GM23248 (cell line): ENCODE measurements at places on chromosomes 11 and 22. TPM values are rescaled to one million over a fixed set of nuclear protein-coding genes. Genes with fewer than 3 reads are reported as not detected.

The CDHR5 gene
- total RNA-seq: not detected in 2 replicates

The PYGM gene
- total RNA-seq: not detected in 2 replicates

The NOX4 gene
- total RNA-seq: 0.54 and 2.0 TPM in 2 replicates

The RASGRP2 gene
- not detected in 2 replicates for total RNA-seq

The SC5D gene
- total RNA-seq: 25.5 and 32.7 TPM in 2 replicates

The ATXN10 gene
- total RNA-seq: 108 and 109 TPM in 2 replicates

The GPHA2 gene
- not detected in 2 replicates for total RNA-seq

The NXPE1 gene
- not detected in 2 replicates for total RNA-seq

The NRIP3 gene
- total RNA-seq: 10.8 and 12.0 TPM in 2 replicates

The OR5D18 gene
- not detected in 2 replicates for total RNA-seq

The KCNE3 gene
- total RNA-seq: 0.11 TPM in 1 of 2 replicates, not detected in the other

The OR51G1 gene
- not detected in 2 replicates for total RNA-seq

The GRAP2 gene
- not detected in 2 replicates for total RNA-seq
